ENCODE measurements at places on chromosomes 1 and 21.
A peak's percentile ranks its signal among the peaks of the same experiment; 100 is the strongest.

- no peak for DNase-seq
These were observed 1.9 kb downstream of the SORT1 start for GRCh38 chr1:109395602-109396512.

DNA sequence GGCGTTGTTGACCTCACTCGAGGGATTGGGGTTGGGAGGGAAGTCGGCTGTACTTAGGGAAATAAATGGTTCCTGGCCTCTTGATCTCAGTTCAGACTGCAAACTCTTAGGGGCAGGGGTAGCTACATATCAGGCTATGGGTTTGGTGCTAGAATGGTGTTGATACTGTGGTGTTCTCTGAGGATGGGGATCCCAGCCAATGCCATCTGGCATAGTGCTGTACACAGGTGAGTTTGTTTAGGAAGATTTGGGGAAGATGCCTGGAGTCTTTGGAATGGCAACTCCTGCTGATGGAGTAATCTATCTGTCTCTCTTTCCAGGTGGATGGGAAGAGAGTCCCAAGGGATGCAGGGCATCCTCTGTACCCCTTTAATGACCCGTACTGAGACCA, 14.3 kb upstream of the NASP start:
- no peak for DNase-seq

- no peak for DNase-seq
These were observed 1.6 kb upstream of the IL10RB start for GRCh38 chr21:33264561-33264960.

GRCh38 chr1:42176902-42177519, 12.5 kb upstream of the GUCA2A start:
- DNase-seq = no peak

GRCh38 chr1:117501281-117501680, 104.6 kb upstream of the TENT5C start:
- no peak for DNase-seq

DNA sequence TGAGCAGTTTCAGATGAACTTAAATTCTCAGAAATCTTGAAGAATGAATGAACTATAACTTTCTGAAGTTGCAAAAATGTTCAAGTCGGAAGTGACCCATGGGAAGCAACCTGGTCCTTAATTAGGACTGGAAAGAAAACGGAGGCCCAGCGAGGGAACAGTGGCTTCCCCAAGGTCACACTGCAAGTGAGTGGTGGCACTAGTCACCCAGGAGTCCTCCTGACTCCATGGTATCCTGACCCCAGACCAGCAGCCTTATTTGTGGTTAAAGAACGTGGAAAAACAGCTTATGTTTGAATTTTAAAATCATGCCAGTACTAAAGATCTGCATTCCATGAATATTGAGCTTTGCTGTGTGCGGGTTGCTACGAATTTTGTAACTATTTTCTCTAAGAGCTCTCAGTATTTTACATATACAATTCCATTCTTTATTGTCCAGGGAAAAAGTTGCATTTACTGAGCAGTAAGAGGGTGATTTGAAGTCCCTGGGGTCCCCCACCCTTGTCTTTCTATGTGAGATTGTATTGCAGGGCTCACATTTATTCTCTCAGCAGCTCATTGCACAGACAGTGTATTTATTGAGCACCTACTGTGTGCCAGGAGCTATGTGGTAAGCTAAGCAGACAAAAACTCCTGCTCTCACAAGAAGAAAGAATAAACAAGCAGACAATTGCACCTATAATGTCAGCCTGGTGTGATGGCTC, 61.6 kb upstream of the ATP5PO start:
- DNase-seq = no peak

GRCh38 chr1:207968521-207969009, 57.6 kb upstream of the CD34 start:
- DNase-seq = no peak

- no peak for DNase-seq
These were observed 80.1 kb upstream of the DNAJC6 start for GRCh38 chr1:65229201-65229600.

DNA sequence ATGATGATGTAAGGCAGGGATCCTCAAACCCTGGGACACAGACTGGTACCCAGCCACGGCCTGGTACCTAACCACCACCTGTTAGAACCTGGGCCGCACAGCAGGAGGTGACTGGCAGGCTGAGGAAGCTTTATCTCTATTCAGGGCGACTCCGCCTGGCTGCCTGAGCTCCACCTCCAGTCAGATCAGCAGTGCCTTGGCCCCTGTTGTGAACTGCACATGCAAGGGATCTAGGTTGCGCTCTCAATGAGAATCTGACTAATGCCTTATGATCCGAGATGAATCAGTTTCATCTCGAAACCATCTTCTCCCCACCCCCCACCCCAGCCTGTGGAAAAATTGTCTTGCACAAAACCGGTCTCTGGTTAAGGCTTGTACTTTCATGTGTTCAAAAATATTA, 4.2 kb downstream of the RNPC3 start:
- DNase-seq = peak; percentile 42

DNA sequence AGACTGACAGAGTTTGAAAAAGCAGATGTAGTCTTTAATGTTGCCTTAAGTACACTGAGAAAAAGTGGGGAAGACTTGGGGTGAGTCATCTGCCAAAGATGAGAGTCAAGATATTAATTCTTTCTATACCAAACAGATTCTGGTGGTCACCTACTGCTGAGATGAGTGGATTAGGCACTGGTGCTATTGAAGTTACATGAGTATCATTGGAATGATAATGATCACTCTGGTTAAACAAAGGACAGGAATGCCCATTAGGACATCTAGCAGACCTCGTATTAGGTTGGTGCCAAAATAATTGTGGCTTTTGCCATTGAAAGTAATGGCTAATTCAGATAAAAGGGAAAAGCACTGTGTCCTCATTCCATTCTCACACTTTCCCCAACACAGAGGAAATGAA, 1588.9 kb downstream of the KCNT2 start:
- no peak for DNase-seq

GRCh38 chr21:40689840-40690360, 157.1 kb downstream of the DSCAM start:
- DNase-seq = no peak

DNA sequence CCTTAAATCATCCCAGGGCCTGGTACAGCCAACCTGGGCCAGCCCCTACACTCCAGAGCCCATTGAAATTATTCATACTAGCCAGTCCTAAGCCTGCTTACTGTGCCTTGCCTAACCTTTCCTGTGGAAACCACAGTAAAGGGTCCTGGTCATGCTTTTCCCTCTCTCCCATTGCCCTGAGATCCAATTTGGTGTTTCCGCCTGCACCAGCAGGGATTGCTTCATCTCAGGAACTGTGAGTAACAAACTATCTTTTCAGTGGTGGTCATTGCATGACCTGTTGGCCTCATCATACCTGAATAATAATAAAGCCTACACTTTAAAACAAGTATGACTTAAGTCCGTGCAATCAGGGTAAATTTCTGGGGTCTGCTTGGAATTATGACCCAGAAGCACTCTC, 18.7 kb upstream of the GALNT2 start:
- DNase-seq = no peak

- no peak for DNase-seq
These were observed 106.3 kb upstream of the TMEM51 start for GRCh38 chr1:15047237-15047636.

GRCh38 chr1:16055613-16056520, 12.3 kb downstream of the CLCNKB start:
- DNase-seq = peak; percentile 70

DNA sequence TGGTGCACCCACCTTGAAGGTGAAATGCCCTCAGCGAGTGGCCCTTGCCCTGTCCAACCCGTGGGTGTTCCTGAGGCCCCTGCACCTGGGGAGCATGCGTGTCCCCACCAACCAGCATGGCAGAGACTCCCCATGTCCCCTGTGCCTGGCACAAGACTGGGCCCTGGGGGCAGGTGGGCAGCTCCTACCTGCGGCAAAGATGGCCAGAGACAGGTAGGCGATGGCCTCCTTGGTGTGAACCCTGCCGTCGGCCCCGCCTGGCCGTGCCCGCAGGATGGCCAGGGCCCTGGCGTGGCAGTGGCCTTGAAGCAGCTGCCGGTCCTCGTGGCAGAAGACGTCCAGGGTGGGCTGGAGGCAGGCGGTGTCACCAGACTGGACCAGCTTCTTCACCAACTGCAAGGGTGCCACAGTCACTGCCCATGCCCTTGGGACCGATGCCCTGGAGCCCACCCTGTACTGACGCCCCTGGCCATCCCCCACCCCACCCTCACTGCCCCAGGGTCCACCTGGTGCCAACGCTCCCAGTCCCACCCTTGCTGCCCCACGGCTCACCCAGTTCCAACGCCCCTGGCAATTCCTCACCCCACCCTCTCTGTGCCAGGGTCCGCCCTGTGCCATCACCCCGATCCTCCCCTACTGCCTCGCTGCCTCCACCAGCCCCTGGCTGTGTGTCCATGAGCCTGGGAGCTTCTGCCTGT, 15.7 kb downstream of the TTC34 start:
- DNase-seq = no peak

- no peak for DNase-seq
These were observed 458.7 kb upstream of the ADAMTS5 start for GRCh38 chr21:27425574-27425973.

DNA sequence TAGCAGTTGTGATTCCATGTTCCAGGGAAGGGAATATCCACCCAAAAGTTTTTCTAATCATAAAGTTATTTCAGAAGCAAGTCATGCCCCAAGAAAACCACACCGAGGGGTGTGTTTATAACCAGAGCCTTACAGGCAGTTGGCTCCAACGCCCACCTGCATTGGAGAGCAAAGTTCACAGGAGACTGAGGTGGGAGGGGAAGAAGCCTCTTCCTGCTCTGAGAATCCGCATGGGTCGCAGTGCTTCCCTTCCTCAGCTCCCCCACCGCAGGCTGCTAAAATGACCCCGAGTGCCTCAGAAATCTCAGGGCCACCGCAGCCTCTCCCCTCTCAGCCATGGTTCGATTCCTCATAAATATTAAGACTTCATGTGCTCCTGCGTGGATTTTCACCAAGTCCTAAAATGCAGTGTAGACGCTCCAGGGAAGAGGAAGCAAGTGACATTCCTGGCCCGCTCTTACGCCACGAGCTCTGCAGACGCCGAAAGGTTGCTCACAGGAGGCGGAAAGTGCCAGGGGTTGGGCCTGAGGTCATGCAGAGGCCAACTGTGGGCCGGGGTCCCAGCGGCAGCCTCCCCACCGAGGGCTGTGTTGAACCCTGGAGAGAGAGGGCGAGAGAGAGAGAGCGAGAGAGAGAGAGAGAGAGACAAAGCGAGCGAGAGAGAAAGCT, 13.4 kb upstream of the SPSB1 start:
- DNase-seq = no peak

Data from activated T-helper 1 cell treated with anti-CD3 and anti-CD28 coated beads, Interleukin-2, amount 50 U/mL, for 16 hours (primary cell).